CD4-positive, alpha-beta T cell treated with Interleukin-2 at 100 ng/mL for 4 hours (primary cell): ENCODE measurements at places on chromosomes 7 and 10.

- DNase-seq: no peak
Observed at GRCh38 chr10:57964351-57964750, 303.3 kb downstream of the IPMK start.

- no peak for DNase-seq
Observed at GRCh38 chr10:52652431-52653262, 119.9 kb downstream of the MBL2 start.

- DNase-seq: no peak
Observed at GRCh38 chr10:73552819-73553715, 38.1 kb downstream of the USP54 start.

- no peak for DNase-seq
Observed at GRCh38 chr10:131905603-131906268, 4.9 kb downstream of the PPP2R2D start.
